ENCODE measurements at places on chromosomes 6 and 20.

- DNase-seq = no peak
These were observed 21.5 kb downstream of the NOX3 start for GRCh38 chr6:155434096-155434495.

DNA sequence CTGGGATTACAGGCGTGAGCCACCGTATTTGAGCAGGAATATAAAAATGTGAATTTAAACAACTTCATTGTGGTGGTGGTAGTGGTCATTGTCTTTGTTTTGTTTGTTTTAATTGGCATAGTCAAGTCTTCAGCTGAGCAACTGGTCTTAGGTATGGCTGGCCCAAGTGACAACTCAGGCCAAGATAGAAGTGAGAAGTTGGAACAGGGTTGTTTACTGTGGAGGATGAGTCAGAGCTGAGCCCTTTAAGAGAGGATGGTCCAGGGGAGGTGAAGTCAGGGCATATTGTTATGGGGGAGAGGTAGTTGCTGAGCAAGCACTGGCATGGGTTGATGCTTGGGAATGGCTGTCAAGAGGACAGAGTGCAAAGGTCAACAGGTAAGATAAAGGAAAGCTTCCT, 308.2 kb downstream of the FARS2 start:
- no peak for DNase-seq

- no peak for DNase-seq
These were observed 34.3 kb downstream of the SNX5 start for GRCh38 chr20:17934141-17934862.

DNA sequence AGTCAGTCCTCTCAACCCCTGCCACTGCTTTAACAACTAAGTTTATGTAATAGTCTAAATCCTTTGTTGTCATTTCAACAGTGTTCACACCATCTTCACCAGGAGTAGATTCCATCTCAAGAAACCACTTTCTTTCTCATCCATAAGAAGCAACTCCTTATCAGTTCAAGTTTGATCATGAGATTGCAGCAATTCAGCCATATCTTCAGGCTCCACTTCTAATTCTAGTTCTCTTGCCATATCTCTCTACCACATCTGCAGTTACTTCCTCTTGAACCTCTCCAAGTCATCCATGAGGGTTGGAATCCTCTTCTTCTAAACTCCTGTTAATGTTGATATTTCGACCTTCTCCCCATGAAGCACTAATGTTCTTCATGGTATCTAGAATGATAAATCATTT, 57.9 kb upstream of the FOXO3 start:
- no peak for DNase-seq

- DNase-seq = no peak
These were observed 132.7 kb upstream of the LRFN2 start for GRCh38 chr6:40719671-40720374.

GRCh38 chr6:134521116-134521501, 203.2 kb upstream of the SGK1 start:
- no peak for DNase-seq

DNA sequence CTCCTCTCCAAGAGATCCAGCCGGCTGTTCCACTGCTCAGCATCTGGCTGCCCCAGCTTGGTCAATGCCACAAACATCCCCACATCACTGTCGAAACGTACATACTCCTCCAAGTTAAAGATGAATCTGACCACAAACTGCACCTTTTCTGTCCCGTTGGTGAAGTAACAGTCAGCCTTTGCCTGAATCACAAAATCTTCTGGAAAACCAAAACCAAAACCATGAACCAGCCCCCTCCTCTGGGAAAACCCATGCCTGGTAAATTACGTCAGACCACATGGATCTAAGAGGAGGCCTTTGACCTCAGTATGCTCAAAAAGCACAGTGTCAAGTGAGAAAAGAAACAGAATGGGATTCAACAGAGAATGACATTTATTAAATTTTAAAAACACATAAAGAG, 1.7 kb downstream of the HLA-DOB start:
- DNase-seq = no peak

DNA sequence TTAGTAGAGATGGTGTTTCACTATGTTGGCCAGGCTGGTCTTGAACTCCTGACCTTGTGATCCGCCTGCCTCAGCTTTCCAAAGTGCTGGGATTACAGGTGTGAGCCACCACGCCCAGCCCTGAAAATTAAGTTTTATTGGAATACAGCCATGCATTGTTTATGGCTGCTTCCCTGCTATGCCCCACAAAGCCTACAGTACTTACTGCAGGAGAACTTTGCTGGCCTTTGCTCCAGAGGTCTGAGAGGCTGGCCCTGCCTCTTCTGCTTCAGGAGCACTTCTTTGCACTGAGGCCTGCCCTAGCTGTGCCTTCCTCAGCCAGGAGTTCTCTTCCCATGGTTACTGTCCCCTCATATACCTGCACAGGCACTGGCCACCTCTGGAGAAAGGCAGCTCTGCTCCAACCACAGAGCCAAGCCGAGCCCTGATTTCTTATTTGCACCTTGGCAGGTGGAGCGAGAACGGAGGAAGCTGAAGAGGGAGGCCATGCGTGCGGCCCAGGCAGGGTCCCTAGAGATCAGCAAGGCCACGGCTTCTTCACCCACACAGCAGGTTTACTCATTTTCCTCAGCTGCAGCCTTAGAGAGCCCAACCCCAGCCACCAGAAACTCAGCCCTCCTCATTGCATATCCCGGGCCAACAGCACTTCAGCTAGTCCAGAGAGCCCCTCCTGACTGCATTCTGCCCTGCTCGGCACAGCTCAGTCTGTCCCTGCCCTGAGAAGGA, 20.8 kb downstream of the C20orf173 start:
- DNase-seq = no peak

DNA sequence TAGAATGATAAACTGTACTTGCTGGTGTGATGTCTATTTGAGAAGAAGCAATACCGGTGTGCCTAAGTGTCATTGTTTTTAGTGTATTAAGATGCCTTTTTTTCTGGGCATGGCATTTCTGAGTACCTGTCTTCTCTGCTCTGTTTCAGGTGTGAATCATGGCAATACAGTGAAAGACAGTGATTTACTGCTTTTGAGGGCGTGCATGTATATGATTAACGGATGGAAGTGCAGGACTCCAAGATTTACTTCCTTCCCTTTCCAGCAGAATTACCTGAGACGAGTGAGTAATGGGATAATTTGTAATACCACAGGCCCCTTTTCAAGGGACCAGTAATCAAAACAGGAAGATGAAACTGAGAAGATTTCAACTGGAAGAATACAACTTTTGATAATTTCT, 315.8 kb downstream of the SOX4 start:
- no peak for DNase-seq

GRCh38 chr6:107056796-107057195, 28.8 kb downstream of the MTRES1 start:
- DNase-seq = no peak

Data from stimulated activated CD4-positive, alpha-beta T cell treated with anti-CD3 and anti-CD28 coated beads, Interleukin-4, amount 100 ng/mL, for 4 hours (primary cell).